Right cardiac atrium (tissue), 5 donors: ENCODE measurements at places on chromosomes 7 and 10. TPM values are rescaled to one million over a fixed set of nuclear protein-coding genes. Genes with fewer than 3 reads are reported as not detected.

CRYGN gene
- polyA plus RNA-seq = 0.07 TPM

GPR26 gene
- polyA plus RNA-seq = not detected

ZNRF2 gene
- polyA plus RNA-seq = 2.5 TPM

- DNase-seq = no peak
Observed at GRCh38 chr7:155198901-155199845, 98.5 kb upstream of the INSIG1 start.

GRCh38 chr10:113538151-113538550 lies 14.7 kb upstream of the HABP2 start:
- DNase-seq = no peak

- no peak for DNase-seq
Observed at GRCh38 chr7:143431109-143431508, 12.1 kb upstream of the TAS2R60 start.

DNA sequence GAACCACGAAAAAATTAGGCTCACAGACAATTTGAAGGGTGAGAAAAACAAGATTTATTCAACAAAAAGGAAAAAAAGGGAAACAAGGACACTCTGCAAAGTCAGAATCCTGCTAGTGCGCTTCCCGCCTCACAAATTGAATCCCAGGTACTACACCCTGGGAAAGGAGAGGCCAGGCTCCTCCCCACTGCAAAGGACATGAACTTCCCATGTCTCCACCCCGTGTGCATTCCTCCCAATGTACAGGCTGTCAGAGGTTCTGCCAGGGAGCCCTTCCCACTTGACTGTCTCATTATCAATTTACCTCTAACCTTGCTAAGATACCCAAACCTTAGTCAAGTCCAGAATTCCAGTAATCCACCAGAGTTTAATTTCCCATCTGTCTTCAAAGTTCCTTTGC lies 70.4 kb upstream of the CDK1 start:
- no peak for DNase-seq

DNA sequence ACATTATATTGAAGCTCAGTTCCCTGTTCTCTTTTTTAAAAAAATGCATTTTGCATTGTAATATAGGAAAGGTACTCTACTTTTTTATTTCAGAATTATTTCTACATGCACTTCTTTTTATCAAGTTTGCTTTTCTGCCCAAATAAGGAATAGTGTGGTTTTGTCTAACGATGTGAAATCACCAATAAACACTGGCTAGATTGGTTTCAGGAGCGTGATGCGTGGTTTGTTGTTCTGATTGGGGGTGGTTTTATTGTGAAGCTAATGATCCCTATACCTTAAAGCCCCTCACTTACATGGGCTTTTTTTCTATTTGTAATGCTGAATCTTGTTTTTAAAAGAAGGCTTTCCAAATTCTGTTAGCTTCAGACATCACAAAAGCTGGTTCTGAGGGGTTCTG lies 17.6 kb downstream of the ENTPD7 start:
- DNase-seq = no peak
